ENCODE measurements at places on chromosomes 7 and 10.

- no peak for DNase-seq
Measured at GRCh38 chr10:16717622-16718395, 99.4 kb downstream of the RSU1 start.

- DNase-seq: no peak
Measured at GRCh38 chr7:76330673-76331072, 28.1 kb downstream of the YWHAG start.

GRCh38 chr10:12214763-12215218, 18.8 kb downstream of the CDC123 start:
- DNase-seq: no peak

DNA sequence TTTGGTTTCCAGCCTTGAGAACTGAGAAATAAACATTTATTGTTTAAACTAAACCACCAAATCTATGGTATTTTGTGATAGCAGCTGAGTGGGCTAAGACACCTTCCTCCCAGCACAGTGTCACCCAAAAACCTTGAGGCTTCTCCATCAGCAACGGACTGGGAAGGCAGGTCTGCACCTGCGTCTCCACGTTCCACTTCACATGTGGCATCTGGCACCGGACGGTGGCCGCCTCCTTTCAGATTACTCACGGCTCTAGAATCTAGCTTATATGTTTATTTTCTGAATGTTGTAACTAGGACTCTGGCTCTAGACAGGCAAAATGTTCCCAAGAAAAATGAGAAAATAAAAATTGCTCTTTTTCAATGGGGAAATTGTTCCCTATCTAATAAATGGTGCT, 201.0 kb downstream of the ADARB2 start:
- DNase-seq: no peak

- no peak for DNase-seq
Measured at GRCh38 chr7:115838829-115839228, 191.7 kb downstream of the TFEC start.

GRCh38 chr7:111459757-111460280, 102.5 kb downstream of the IMMP2L start:
- no peak for DNase-seq

DNA sequence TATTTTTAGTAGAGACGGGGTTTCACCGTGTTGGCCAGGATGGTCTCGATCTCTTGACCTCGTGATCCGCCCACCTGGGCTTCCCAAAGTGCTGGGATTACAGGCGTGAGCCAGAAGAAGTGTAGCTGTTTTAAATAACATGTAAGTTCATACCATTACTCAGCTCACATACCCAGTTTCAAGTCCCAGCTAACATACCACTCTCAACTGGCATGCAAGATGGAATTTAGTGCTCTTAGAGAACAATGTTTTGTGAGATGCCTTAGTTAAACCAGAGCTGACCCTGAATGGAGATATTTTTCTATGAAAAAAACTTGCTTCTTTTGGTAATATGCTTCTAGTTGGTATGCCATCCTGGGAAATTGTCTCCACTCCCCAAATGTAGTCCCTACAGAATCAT, 37.3 kb downstream of the HBP1 start:
- DNase-seq: no peak

DNA sequence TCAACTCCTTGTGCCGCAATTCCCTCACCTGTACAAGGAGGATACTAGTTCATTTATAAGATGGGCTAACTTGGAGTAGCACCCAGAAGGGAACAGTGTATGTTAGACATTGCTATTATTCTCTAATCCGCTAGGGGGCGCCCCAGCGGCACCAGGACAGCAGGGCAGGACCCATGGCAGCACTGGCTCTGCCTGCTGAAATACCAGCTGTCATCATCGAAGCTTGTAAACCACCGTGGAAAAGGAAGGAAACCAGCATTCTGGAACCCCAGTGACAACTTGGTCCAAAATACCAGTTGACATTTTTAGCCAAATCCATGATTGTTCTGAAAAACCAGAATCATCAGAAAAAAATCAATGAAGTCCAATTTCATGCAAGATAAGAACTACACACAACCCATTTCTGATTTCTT, 134.4 kb downstream of the ITGA8 start:
- DNase-seq: peak; percentile 23

DNA sequence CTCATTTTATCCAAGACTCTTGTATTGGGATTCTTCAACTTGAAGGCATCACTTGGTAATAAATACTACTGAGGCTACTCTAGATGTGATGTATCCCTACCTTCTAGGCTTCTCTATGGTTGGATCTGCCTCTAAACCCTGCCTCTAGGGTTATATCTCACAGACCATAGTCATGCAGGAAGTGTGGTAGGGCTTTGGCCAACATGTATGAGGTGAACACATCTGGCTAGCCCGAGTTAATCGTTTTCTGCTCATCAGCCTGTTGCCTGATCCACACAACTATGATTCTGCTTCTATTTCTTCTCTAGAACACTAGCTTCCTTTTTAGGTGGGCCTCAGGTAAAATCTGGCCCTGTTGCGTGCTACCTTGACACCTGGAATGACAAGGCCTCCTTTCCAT, 78.7 kb upstream of the NME8 start:
- DNase-seq: no peak

- no peak for DNase-seq
Measured at GRCh38 chr7:37054624-37055241, 330.4 kb upstream of the AOAH start.

DNA sequence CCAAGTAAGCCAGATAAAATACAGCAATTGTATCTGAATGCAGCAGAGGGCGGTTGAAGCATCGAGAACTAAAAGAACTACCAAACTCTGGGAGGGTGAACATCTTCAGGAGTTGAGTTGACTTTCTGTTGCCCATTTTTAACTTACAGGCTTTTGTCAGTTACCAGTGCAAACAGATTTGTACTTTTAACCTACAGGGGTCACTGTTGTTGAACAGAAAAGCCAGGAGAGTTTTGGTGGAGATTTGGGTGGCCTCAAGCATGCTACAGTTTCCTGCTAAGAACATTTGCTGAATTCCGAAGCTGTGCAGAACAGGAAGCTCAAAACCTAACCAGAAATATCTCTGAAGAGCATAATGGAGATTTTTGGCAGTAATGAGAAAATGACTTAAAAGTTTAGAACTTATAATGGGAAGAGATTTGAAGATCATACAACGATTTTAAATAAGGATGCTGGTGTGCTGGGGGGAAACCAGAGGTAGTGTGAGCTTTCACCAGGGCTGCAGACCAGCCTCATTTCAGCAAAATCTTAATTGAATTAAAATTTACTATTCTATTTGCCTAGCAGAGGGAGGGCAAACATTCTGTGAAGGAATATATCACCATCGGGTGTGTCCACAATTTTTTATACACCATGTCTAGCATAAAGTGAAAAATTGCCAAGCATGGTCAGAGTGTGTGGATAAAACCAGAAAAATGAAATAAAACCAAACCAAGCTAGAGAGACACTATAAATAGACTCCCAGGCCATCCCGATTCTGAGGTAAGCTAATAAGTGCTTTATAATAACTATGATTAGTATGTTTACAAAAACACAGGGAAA, 208.6 kb upstream of the CCDC6 start:
- DNase-seq: no peak

DNA sequence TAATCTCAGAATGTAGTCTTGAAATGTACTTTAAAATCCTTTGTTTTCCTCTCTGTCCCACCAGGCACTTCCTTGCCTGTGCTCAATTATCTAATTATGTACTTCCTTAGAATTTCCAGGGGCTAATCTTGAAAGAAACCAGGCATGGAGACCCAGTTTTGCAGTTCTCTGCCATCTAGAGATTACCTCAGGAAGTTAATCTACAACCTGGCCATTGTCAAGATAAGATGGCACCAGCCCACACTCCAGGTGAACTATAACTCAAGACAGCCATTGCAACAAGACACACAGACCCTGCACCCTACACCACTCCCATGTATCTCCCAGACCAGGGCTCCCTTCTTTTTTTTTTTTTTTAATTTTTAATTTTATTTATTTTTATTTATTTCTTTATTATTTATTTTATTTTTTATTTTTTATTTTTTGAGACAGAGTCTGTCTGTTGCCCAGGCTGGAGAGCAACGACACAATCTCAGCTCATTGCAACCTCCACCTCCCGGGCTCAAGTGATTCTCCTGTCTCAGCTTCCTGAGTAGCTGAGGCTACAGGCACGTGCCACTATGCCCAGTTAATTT, 85.9 kb upstream of the TRIM24 start:
- DNase-seq: no peak

DNA sequence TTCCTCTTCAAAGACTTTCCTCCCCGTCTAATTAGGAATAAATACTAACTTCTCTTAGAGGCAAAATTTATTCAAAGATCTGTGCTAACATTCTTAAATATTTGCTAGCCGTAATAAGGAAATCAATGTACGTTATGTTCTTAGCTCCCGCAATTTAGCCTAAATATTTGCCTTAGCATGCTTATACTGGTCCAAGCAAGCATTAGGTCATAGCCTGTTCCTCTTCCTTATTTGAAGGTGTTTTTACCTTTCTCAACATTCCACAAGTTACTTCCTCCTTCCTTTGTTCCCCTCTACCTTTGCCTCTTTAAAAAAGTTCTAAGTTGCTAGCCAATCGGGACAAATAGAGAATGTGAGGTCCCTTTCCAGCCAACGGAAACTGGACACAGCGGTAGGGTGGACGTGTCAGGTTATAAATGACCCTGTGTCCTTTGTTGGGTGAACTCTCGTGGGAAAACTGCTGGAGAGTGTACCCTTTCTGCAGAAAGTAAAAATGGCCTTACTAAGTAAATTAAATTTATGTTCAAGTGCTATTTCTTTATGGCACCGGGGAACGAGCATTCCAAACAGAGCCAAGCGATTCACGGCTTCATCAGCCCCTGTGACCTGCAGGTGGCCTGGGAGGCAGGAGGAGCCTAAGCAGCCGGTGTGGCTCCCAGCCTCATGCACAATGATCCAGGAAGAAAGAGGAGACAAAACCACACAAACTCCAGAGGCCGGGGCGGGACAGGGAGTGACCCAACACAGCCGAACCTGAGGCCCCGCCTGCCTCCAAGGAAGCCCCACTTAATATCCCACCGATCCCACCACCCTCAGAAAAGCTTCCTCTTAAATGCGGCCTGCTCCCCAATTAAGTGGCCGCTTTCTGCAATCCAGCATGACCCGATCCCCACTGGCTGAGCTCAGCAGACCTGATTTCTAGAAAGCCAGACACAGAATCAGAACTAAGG, 67.0 kb downstream of the ZRANB1 start:
- no peak for DNase-seq

DNA sequence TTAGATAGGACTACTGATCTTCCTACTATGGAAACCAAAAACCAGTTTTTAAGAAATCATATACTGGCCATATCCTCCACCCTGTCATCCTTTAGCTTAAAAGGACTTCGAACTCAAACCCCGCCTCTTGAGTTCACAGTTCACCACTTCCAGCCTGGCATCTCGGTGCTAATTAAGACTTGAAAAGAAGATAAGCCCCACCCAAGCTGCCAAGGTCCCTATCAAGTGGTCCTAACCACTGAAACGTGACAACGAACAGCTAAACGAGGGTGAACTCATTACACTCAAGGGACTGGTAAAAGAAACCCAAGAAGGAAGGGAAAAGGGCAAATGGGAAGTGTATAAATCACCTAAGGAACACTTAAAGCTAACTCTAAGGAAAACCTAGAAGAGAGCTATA, 16.1 kb downstream of the COL17A1 start:
- DNase-seq: no peak

DNA sequence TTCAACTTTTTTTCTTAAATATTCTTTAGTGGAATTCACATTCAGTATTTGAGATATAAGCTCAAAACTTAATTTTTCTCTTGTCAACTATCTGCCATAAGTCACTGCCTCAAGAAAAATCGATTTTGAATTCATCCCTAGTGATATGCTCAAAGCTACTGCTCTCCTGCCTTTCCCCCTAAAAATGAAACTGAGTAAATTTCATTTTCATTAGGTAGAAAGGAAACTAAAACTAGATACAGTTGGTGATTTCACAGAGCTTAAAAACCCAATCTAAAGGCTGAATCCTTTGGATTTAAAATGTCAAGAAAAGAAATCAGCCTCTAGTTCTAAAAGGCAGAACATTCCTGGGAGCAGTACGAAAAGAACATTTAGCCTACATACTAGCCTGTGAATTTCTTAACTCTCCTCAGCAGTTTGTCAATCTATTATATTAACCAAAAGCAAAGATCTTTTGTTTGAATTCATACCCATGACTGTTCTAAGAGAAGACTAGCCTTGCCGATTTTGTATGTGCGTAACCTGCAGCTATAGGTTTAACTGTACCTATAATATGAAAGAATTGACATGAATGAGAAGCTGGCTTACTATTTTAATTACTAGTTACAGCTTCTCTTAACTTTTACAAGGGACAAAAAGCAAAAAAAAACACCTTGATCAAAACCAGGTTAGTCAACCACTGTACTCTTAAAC, 4.9 kb upstream of the FAM53B start:
- no peak for DNase-seq

- no peak for DNase-seq
Measured at GRCh38 chr10:12583891-12584595, 234.7 kb downstream of the CAMK1D start.

- DNase-seq: no peak
Measured at GRCh38 chr10:88049204-88049603, 185.8 kb downstream of the PTEN start.

GRCh38 chr7:120504386-120504785, 231.4 kb downstream of the KCND2 start:
- DNase-seq: no peak

DNA sequence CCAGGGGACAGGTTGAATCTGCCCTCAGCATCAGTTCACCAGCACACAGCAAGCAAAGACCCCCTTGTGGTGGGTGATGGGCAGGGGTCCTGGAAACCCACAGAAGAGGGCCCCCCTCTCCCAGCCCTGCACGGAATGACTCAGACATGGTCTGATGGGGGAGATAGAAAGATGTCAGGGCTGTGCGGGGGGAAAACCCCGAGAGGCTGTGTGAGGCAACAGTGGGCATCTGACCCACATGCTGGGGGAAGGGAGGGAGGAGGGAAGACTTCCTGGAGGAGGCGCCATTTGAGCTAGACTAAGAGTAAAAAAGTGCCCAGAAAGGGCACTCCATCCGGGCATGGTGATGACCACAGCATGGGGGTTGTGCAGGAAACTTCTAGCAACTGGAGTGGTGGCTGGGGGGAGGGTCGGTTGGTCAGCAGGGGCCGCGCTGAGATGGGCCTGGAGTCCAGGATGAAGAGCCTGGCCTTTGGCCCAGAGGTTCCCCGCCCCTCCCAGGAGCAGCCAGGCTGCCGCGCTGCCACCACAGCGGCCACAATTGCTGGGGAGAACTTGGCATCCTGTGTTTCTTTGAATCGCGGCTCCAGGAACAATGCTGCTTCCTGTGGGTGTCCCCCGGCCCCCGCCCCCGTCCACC, 2.5 kb downstream of the LFNG start:
- DNase-seq: peak; percentile 49

- no peak for DNase-seq
Measured at GRCh38 chr7:121048195-121048594, 59.7 kb downstream of the CPED1 start.

- DNase-seq: no peak
Measured at GRCh38 chr7:153065051-153065450, 305.5 kb downstream of the ACTR3B start.

Data from stimulated activated CD4-positive, alpha-beta T cell treated with anti-CD3 and anti-CD28 coated beads, TNF-alpha, amount 100 ng/mL, for 24 hours (primary cell).